ENCODE measurements at places on chromosomes 7 and 10.

DNA sequence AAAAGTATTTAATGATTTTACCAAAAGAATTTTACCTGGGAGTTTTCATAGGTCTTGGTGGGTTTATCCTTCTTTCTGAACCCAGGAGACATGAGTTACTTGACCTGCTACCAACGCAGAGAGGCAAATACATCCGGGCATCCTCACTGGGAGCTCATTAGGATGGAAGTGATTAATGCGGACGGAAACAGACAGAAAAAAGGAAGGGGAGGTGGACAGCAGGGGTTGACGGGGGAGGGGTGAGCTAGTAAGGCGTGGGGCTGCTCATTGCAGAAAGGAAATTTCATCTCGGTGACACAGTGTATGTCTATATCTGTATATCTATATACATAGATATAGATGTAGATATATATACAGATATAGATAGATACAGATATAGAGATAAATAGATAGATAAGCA is 408.2 kb upstream of the ADARB2 start:
- DNase-seq: no peak

DNA sequence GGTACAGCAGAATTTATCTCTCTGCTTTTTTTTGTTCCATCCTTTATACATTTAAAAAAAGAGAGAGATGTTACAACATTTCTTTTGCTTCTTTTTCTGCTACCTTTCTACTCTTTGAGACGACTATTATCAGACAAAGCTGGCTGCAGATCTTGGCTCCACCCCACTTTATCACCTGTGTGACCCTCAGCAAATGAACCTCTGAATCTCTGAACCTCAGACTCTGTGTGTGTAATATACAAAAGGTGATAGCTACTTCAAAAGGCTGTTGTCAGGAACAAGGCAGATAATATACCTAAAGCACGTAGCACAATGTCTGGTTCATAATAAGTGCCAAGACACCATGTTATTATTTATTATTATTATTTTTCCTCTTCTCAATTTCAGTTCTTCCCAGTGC is 32.6 kb upstream of the UBE2D1 start:
- DNase-seq: no peak

DNA sequence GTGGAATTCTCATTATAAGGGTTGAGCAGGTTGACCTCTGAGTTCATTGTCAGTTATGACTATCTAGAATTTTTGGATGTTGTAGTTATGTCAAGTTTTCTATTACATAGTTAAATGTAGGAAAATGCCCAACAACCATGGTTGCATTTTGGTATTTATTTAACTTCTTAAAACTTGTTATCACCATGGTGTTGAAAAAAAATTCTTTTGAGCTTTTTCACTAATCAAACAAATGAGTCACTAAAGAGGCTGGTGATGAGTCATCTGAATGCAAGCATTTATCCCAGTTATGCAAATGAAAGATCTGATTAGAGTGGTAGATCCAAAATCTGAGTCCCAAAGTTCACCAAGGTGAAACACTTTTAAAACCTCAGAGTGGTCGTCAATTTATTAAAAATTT is 624.7 kb upstream of the IGFBP3 start:
- DNase-seq: no peak

- DNase-seq: no peak
Observed at GRCh38 chr10:126302826-126303665, 85.2 kb downstream of the ADAM12 start.

DNA sequence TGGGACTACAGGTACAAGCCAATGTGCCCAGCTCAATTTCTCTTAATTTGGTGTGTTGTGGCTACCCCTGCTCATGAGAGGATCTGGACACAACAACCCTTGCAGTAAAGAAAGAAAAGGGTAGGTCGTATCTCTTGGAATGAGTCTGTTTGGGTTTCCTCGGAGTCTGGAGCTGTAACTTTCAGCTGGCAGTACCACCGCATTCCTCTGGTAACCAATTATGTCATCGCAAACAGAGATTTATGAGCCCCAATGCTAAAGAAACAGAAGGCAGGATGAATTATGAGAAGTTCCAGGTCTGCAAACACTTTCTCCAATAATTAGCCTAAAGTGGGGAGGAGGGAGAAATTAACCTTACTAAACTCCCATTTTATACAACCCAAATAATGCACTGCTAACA is 186.6 kb upstream of the NRP1 start:
- DNase-seq: no peak
